ENCODE measurements at places on chromosomes 1 and 21.

DNA sequence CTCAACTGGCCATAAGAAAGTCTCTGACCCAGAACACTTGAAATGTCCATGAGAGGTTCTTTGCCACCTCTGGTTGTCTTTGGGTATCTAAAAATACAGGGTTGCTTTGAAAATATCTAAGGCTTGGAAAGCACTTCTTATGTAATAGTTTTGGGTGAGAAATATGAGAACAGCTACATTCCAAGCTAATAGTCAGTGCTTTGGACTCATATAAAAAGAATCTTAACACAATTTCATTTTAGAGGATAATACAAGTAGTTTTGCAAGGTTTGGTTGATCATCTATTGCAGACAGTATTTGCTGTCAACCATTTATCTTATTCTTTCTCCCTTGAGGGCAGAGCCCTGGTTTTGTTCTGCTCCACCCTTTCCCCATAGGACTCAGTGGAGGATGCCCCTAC is 207.5 kb downstream of the KCNK2 start:
- DNase-seq, result no peak

DNA sequence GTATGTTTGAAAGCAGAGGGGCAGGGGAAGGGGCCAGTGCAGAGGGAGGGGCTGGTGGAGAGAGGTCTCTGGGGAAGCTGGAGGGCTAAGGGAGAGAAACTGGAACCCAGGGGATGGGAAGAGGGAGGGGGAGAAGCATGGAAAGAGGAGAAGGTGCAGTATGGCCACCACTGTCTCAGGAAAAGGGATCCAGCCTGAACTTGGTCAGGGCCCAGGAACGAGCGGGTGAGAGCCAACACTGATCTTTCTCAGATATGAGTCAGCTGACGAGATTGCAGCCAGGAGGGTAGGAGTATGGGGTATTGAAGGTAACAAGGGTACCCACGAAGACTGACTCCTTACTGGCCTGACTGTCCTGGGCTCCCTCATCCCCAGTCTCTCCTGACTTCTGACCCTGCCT is 18.0 kb downstream of the TIE1 start:
- no peak for DNase-seq

GRCh38 chr1:52944566-52944965 is 17.5 kb downstream of the SCP2 start:
- DNase-seq, result no peak

GRCh38 chr1:8463144-8463927 is 145.4 kb downstream of the SLC45A1 start:
- DNase-seq, result no peak

DNA sequence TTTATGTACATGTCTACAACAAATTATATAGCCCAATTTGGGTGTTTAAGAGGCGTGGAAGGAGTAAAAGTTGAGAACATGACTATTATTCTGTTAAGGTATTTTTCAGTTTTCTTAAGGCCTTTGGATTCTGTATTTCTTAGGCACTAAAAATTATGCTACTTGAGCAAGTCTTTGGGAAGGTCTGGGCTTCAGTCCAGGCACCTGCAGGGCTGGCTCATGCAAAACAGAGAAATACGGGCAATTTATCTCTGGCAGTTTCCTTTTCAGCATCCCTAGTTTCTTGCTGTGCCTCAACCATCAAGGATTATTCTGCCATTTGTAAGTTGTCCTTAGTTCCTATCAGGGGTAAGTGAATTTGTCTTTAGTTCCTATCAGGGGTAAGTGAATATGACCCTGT is 358.8 kb upstream of the B3GALT2 start:
- no peak for DNase-seq

- DNase-seq, result no peak
These were observed 299.9 kb downstream of the TM2D1 start for GRCh38 chr1:61425040-61425439.

GRCh38 chr1:31704271-31705079 is 658 bp upstream of the COL16A1 start:
- no peak for DNase-seq

GRCh38 chr1:149846593-149847466 is 52.5 kb upstream of the BOLA1 start:
- no peak for DNase-seq

DNA sequence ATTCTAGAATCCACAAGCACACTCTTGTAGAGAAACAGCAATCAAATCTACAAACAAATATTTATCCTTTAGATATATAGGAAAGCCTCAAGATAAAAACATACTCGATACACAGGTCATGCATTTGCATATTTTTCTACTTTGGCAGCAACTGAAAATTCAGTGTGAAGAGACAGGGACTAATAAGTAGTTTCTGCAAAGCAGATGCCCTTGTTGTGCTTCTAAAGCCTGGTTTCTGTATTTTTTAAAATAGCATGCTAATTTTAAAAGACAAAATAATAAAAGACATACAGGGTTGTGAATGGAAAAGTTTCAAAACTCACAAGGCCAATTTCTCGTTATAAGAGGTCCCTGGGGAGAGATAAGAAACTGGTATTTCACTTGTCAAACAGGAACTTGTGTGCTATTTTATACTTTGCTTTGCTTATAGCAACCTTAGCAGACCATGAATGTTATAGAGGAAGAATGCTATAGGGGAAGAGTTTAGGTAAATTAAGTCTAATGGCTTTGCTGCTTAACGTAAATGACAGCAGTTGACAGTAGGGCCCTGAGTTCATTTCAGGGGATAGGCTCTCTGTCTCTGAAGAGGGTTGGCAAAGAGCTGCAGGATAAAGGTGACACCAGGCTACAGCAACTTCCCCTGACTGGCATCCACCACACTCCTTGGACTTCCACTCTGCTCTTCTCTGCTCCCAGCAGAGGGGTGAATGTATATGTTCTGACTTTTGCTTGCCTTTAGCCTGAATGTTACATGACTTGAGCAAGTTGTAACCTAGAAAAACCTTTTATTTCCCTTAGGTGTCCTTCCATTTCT is 9.4 kb upstream of the RGS13 start:
- no peak for DNase-seq

- DNase-seq, result no peak
These were observed 31.6 kb downstream of the TMCC2 start for GRCh38 chr1:205259324-205259832.

DNA sequence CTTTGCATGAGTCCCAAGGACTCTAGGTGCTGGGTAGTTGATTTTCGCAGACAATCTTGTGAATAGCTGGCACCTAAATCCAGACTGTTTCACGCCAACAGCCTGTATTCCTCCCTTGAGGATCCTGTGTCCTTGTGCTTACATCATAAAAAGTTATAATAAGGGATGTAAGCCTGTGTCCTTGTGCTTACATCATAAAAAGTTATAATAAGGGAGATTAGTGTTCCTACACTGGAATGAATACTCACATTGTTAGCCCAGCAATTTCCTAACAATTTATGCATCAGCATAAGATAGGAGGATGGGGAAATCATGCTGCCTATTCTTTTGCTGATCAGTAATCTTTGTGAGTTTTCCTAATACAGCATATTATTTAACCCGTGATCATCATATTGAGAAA is 4.0 kb upstream of the HSD3B2 start:
- no peak for DNase-seq
